Stimulated activated CD8-positive, alpha-beta memory T cell treated with anti-CD3 and anti-CD28 coated beads, Interleukin-4, amount 100 ng/mL, for 1 hour (primary cell): ENCODE measurements at places on chromosomes 2 and 18.

- DNase-seq, result no peak
Measured at GRCh38 chr18:21177822-21178221, 64.2 kb upstream of the GREB1L start.

DNA sequence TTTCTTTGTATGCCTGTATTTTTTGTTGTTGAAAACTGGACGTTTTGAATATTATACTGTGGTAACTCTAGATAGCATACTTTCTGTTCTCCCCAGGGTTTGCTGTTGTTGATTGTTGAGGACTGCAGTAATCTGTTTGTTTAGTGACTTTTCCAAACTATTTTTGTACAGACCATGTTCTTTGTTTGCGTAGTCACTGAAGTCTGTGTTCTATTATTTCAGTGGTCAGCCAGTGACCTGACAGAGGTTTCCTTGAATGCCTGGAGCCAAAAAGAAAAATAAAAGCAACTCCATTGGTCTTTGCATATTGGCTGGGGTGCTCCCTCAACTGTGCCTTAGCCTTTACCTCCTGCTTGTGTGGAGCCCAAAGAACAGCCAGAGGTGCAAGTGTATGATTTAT, 42.7 kb upstream of the PHLPP1 start:
- no peak for DNase-seq

- DNase-seq, result no peak
Measured at GRCh38 chr2:190838492-190838910, 42.1 kb upstream of the GLS start.

GRCh38 chr2:190876631-190877030, 4.0 kb upstream of the GLS start:
- no peak for DNase-seq

DNA sequence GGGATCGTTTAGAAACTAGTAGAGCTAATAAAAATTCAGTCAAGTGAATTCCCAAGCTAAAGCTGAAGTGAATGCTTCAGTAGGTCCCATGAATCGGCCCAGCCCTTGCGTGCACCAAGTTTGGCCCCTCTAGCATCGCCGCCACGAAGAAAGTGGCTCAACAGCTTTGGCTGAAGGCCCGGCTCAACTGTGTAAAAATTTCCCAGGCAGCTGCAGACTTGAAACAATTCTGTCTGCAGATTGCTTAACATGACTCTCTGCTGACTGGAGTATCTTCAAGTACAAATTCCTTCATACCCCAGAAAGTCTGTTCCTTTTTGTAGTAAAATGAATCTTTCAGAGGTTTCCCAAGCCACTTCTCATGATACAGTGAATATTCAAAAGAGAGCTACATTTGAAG, 32.7 kb downstream of the ALMS1 start:
- no peak for DNase-seq

DNA sequence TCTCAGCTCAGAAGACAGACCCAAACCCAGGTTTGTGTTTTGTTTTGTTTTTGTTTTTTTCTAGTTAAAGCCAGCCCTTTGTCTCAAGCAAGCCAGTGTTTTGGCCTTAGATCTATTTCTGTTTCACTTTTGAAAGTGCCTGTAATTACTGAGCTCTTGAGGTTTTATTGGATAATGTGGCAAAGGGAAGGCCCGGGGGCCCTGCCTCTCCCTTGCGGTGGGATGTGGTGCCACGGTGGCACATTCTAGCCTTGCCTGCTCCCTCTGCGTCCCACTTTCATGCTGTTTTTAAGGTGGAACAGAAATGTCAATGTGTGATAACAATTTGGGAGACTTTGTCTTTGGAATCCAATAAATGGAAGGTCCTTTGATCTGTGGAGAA, 2.5 kb downstream of the HPCAL1 start:
- no peak for DNase-seq

GRCh38 chr2:241473399-241473798, 35.0 kb downstream of the STK25 start:
- no peak for DNase-seq

GRCh38 chr2:130380096-130380934, 24.5 kb downstream of the PTPN18 start:
- no peak for DNase-seq

- DNase-seq, result no peak
Measured at GRCh38 chr2:235330775-235331451, 162.9 kb upstream of the AGAP1 start.

- no peak for DNase-seq
Measured at GRCh38 chr18:2515171-2515787, 56.0 kb downstream of the METTL4 start.

DNA sequence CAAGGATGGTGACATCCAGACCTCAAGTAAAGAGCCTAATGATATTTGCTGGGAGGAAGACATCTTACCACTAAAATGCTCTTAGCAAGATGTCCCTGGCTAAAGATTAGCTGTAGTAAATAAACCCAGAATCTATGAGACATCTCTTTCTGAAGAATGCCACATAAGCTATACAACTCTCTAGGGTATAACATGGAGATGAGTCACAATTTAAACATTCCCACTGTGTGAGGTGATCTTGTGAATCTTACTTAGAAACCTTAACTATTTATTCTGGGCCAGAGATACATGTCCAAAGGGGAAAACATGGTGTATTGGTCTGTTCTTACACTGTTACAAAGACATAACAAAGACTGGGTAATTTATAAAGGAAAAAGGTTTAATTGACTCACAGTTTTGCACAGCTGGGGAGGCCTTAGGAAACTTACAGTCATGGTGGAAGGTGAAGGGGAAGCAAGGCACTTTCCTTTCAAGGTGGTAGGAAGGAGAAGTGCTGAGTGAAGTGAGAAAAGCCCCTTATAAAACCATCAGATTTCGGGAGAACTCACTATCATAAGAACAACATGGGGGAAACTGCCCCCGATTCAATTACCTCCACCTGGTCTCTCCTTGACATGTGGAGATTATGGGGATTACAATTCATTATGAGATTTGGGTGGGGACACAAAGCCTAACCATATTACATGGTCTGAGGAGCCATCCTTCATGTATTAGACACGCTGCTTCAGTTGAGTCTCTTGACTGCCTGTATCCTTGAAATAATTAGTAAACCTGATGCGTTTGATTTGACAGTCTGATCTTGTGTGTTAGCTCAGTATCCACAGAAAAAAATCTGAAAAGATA, 17.1 kb downstream of the KRCC1 start:
- DNase-seq, result no peak

DNA sequence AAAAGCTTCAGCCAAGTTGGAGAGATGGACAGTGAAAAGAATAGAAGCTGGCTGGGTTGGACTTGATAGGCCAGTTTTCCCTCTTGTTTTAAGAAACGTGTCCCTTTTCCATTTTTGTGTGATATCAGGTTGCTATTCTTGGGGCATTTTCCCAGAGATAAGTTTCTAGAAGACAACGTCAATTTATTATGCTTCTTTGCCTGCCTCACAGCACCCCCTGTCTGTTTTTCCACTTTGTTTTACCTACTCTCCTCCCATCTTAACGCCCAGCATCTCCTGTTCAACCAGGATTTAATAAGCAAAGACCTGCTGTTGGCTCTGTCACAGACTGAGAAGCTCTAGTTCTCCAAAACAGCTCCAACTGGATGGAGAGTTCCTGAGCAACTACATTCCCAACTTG, 317.8 kb upstream of the ZNF521 start:
- no peak for DNase-seq

DNA sequence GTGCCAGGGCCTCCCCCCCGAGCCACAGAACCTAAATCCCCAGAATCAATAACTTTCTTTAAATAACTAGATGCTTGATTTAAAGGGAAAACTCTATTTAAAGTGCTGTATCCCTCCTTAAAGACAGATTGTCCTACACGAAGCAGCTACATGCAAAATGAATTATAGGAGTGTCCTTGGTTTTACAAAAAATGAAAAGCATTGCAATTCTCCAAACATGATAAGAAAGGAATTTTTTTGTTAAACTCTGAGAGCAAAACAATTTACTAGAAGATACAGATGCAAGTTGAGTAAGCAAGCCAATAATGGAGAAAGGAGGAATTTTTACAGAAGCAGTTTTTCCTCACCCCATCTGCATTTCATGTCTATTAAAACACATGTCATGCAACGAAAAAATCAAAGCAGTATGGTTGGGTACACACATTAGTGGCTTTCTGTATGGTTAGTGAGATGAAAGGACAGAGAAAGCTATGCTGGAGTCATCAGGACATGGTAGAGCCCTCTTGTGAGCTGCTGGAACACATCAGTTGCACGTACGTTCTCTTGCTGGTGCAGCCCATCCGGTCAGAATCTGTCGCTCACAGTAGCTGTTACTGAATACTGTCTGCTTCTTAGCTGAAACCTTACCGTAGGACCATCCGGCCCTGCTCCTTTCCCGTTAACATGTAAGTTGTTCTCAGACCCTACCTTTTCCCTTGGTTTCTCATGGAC, 25.9 kb upstream of the STEAP3 start:
- no peak for DNase-seq

GRCh38 chr2:149080099-149080498, 41.6 kb downstream of the LYPD6B start:
- DNase-seq, result no peak

DNA sequence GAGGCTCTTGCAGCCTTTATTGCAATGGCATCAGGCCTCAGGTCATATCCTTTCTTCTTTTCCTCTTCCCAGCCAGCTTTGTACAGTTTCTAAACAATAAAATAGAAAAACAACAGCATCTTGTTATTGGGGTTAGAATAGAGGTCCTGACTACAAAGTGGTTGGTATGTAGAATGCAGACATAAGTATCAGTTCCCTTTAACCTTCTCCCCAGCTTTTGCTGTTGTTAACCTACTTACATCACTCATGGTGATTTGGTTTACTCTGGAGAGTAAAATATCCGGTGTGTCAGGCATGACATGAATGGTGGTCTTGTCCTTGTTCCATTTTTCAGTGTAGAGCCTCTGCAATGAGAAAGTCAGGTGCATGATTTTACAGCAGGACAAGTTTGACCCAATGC, 69.8 kb downstream of the NEB start:
- DNase-seq, result no peak

DNA sequence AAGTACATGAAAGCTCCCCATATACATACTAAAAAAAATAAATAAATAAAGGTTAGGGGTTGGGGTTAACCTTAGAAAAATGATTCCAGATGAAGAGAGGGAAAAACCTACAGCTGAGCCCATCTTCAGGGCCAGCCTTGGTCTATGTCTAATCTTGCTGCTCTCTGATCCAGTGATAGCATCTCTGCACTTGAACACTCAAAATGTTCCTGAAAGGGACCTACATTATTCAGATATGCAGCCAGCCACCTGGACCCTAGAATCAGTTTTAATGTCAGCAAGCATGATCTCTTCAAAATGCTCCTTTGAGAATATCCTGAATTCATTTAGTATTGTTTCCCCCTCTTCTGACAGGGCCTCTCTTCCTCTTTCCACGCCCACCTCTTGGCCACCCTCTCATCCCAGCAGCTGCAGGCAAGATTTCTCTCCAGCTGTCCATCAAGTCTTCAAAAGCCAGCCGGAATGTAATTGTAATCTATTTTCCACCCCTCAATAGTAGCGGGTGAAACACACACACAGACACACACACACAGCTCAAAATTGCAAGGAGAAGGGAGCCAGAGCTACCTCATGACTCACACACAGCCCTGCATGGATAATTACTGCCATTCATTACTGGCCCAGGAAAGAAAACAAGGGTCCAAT, 135.5 kb downstream of the MYO3B start:
- no peak for DNase-seq

- peak; percentile 7 for DNase-seq
Measured at GRCh38 chr2:189412330-189412953, 28.8 kb upstream of the WDR75 start.

DNA sequence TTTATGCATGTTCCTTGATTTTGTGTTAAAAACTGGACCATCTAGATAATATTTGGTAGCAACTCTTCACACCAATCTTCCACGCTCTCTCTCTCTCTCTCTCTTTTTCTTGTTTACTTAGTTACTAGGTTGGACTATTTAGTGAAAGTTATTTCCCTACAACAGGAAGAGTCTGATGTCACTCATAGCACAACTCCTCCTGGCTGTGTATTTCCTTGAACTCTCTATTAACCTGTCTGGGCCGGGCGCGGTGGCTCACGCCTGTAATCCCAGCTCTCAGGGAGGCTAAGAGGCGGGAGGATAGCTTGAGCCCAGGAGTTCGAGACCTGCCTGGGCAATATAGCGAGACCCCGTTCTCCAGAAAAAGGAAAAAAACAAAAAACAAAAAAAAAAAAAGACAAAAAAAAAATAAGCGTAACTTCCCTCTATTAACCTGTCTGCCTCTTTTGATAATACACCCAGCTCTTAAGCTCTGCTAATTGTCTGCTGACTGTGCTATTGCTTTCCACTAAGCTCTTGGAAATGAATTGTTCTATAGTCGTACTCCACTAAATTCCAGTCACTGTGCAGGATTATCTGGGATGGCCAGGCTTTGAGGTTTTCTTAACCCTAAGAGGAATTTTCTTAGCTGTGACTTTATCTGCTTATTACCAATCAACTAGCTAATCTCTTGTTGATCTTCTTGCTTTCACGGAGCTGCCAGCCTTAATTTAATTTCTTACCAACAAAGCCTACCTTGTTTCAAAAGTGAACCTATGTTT, 18.1 kb upstream of the CDH19 start:
- no peak for DNase-seq

- no peak for DNase-seq
Measured at GRCh38 chr2:9178904-9179571, 27.6 kb upstream of the ASAP2 start.

GRCh38 chr2:128310094-128310716, 8.5 kb downstream of the HS6ST1 start:
- DNase-seq, result no peak

DNA sequence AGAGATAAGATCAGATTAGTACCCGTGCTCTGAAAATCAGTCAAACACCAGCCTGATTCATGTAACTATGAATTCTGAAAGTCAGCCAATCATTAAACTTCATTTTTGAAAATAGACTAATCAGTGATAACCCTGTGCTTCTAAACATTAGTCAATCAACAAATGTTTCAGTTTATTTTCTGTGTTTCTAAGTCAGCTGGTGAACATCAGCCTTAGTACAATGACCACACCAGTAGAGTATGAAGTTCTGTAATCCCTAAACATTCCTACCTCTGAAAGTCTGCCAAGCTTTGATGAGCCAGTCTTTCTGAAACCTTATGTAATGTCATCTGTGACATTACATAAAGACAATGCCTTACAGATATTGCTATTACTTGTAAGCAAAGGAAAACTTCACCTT, 807.4 kb upstream of the CRIM1 start:
- DNase-seq, result no peak

GRCh38 chr2:240993446-240994170, 4.8 kb upstream of the SNED1 start:
- DNase-seq, result no peak

DNA sequence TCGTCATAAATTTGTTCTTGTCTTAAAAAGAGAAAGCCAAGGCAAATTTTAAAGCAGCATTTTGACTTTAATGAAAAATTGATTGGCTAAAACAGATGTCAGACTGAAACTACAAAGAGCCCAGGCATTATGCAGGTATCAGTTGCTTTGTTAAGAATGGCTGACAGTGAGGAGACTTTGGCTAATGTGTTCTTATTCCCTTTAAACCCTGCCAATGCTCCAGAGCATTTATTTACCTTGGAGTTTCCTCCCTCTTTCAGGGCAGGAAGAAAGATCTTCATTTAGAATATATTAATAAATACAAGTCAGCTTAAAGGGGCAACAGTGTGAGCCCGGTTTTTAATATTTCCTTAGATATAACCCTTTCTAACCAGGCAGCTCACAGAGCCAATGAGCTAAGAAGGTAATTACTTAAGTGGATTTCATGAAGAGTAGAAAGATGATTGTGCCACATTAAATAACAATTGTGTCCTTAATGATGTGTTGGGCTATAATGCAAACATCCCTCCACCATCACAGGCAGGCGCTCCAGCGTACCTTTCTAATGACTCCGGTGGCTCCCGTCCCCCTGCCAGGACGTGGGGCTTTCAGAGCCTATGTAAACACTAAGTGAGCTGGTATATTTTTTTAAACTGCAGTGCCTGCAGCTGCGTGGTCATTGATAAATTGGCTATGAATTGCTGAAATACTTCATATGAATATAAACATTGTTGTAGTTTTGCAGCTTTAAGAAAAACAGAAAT, 349.4 kb upstream of the POU3F3 start:
- DNase-seq, result no peak
